H4 (cell line): ENCODE measurements at places on chromosomes 5 and 9.

DNA sequence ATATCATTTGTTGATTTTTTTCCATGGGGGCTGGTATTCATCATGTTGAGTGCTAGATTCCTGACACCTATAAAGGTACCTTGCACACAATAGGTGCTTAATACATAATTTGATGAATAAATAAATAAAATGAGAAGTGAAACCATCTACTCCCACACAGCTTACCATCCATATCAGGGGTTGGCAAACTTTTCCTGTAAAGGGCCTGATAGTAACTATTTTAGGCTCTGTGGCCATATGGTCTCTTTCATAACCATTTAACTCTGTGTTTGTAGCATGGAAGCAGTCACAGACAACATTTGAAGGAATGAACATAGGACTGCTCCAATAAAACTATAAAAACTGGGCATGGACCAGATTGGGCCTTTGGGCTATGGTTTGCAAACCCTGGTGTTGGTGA is 100.3 kb downstream of the GCNT1 start:
- DNase-seq = no peak

- no peak for DNase-seq
Observed at GRCh38 chr5:96337048-96337781, 95.8 kb downstream of the PCSK1 start.

DNA sequence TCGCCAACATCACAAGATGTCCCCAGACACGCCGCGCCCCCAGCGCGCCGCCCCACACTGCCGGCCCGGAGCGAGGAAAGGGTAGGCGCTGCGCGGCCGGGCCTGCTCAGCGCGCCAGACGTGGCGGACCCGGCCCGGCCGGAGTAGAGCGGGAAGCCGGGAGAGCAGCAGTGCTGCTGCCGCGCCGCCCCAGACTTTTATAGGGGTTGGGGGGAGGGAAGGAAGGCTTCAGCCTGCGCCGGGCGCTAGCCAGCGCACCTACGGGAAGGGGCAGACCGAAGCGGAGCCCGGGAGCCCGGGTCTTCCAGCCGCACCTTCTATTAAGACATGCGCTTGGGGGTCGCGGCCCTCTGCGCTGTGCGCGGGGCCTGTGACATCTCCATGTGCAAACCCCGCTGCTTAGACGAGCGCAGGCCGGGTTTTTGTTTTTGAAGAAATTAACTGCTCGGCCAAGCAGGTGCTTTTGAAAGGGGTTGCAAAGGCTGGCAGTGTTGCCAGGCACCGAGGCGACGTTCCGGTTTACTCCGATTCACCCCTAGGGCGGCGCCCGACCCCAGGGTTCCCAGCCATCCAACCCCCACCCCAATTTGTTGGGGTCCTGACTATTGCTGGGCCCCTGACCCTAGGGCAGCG is 353 bp upstream of the PAX5 start:
- DNase-seq = no peak

GRCh38 chr5:151589878-151590570 is 1.1 kb downstream of the FAT2 start:
- DNase-seq = no peak
